ENCODE measurements at places on chromosomes 13 and 19.

- no peak for DNase-seq
Observed at GRCh38 chr19:11330127-11330526, 9.3 kb downstream of the RAB3D start.

DNA sequence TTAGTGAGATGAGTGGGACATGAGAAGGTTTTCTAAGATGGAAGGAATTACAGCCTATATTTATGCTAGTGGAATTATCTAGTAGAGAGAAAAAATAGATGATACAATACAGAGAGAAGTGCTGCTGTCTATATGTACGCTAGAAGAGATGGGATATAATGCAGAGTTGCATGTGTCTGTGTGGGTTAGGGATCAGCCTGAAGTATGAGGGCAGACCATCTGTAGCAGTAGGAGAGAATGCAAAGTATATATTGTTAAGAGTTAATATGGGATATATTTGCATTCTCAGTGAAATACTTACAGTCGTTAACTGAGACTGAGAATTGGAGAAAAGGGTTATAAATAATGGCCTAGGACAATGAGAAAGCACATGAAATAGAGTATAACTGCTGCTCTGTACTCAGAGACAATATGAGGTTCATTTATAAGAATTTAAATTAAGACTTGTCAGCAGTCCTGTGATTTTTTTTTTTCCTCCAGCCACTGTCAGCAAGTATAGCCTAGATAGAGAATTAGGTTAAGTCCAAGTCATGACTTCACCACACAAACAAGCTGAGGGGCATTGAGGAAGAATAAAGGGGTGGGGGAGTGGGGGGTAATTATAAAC, 77.8 kb downstream of the SLITRK1 start:
- no peak for DNase-seq

GRCh38 chr13:42891591-42891990, 100.5 kb downstream of the EPSTI1 start:
- no peak for DNase-seq

GRCh38 chr13:110361365-110361911, 54.4 kb downstream of the COL4A2 start:
- no peak for DNase-seq

DNA sequence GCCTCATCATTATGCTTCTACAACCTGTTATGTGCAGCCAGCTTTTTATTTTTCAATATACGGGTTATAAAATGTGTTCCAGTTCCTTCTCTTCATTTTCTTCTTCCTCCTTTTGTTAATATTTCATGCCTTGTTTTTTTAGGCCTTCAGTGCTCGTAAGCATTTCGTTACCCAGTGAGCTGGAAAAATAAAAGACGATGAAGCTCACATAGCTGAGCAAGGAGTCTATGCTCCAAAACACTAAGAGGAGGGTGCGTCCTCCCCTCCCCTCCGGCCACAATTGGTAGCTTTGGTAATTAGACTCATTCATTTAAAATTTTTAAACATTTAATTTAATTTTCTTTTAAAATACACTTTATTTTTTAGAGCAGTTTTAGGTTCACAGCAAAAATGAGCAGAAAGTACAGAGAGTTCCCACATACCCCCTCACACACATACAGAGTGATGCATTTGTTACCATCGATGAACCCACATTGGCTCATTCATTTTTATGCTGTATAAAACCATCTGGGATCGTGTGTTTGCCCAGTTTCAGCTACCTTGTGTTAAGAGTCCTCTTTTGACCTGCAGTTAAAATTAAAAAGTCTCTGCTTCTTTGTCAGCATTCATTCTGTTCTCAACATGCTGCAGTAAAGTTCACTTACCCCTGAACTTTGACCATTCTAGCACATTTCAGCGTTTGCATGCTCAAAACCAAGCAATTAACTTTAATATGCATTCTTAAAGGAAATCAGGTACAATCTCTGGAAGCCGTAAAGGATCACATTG, 223.9 kb downstream of the LACC1 start:
- DNase-seq: no peak

- DNase-seq: no peak
Observed at GRCh38 chr13:81172603-81173002, 831.7 kb upstream of the SPRY2 start.

DNA sequence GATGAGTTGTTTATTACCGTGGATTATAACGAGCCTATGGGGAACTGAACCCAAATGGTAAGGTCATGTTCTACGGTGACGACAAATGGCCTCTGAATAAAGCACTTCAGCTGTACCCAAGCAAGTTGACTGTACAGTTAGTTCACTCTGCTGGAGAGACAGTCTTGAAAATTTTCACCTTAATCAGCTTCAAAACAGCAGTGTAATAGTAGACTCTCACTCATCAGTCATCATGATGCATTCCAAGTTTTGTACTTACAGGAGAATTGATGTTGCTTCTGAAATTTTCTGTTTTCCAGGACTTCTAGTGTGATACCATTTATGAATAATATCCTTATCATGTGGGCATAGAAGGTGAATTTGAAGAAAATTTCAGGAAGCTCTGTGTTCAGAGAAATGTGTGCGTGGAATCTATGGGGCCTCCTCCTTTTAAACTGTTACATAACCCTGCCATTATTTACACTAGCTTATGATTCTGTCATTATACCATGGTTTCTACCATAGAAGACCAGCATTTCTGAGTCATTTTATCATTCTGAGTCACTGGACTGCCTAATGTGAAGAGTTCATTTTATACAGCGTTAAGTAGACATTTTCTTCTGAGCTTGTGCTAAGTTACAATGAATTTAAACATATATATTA, 96.9 kb downstream of the WDFY2 start:
- no peak for DNase-seq

DNA sequence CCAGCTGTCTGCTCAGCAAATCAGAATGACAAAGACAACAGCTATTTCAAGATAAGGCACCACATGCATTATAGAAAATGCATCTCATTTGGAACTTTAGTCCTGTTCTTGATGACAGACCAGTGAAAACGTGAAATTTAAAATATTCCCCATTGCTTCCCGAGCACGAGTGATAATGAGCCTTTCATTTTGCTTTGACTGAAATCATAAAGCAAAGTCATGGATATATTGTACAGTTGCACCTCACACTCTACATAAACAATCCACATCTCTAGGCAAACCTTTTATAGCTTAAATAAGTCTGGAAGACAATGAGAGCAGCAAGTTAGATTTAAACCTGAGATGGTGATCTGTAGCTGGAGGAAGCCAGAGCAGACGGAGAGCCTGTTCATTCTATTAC, 79.1 kb downstream of the FAM216B start:
- no peak for DNase-seq

GRCh38 chr13:108323031-108323430, 53.5 kb downstream of the TNFSF13B start:
- no peak for DNase-seq

- no peak for DNase-seq
Observed at GRCh38 chr19:5451494-5451893, 3.7 kb upstream of the ZNRF4 start.

- DNase-seq: no peak
Observed at GRCh38 chr13:99969453-99969918, 2.1 kb downstream of the ZIC5 start.

GRCh38 chr13:94859278-94859691, 146.9 kb upstream of the SOX21 start:
- DNase-seq: no peak

Data from CD4-positive, alpha-beta T cell treated with Interleukin-17A for 1 hour (primary cell).